ENCODE measurements at places on chromosomes 4 and X.

DNA sequence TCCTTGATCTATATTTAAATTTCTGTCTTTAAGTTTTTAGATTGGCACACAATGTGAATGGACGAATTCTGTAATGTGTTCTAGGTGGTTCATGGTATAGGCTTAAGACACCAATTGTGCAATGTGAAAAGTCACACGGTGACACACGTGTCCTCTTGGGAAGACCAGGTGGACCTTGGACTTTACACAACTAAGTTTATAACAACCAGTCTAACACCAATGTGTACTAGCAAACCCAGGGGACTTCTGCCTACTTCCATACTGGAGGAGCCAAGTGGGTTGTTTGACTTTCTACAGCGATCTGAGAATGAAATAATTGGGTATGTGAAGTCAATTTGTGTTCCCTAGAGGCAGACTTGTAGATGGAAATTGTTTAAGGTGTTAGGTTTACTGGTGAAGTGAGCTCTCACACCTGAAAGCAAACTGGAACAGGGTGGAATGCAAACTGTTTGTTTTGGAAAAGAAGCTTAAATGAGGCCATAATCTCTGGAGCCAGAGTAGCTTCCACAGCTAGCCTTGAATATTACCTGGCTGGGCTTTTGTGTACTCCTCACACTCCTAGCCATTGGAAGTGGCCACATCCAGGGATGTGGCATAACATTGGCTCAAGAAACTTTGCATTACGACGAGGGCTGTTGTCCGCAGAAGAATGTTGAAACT is 45.9 kb upstream of the WDR1 start:
- no peak for DNase-seq

GRCh38 chrX:30615229-30615628 is 37.7 kb upstream of the TASL start:
- DNase-seq, result no peak

GRCh38 chrX:53078943-53079342 is 3.2 kb upstream of the TSPYL2 start:
- no peak for DNase-seq

DNA sequence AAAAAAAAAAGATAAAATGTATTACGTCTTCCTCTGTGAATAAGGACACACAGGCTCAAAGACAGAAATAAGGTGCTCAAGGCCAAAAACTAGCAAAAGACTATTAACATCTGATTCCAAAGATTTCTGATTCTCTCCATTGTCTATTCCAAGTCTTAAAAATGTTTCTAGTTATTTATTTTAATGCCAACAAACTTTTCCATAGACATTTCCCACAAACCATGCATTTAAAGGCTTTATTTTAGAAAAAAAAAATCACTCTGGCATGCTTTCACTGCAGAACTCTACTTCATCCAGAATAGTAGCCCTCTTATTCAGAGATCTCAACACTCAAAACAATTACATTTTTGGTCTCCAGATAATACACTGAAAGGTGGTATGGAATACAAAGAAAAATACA is 545.0 kb upstream of the TENM3 start:
- no peak for DNase-seq

DNA sequence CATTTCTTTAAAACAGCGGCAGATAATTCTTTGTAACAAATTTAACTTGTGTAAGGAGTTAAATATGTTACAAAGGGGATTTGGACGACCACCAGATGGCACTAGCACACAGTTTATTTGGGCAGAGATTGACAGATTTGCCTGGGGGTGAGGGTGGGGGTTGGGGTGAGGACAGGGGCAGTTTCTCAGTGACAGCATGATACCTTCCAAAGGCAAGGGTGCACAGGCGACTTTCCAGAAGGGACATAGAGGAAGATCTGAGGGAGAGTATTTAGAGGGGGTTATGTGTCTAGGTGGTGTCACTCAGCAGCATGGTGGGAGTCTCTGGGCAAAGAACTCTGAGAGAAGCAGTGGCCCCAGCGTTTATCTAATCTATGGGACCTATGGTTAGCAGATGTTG is 9.6 kb upstream of the TMA16 start:
- DNase-seq, result no peak

GRCh38 chr4:95220205-95221175 is 328.3 kb downstream of the UNC5C start:
- no peak for DNase-seq

DNA sequence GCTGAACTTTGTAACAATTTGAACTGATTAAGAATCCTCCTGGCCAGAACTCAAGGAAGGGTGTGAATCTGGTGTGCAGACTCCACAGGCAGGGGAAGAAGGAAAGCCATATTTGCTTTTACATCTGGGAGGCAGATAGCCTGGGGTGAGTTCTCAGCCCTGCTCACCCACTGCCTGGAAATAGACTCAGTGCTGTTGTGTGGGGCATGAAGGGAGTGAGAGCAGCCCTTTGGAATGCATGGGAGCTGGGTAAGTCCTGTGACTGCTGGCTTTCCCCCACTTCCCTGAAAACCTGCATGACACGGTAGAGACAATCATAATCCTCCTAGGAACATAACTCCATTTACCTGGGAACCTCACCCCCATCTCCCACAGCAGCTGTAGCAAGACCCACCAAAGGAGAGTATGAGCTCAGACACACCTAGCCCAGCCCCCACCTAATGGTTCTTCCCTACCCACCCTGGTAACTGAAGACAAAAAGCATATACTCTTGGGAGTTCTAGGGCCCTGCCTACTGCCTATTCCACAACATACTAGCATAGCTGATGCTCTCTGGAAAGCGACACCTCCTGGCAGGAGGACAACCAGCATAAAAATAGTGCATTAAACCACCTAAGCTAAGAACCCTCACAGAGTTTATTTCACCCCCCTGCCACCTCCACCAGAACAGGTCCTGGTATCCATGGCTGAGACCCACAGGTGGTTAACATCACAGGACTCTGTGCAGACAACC is 59.3 kb upstream of the UBQLN2 start:
- no peak for DNase-seq

- DNase-seq, result no peak
Measured at GRCh38 chrX:20438871-20439526, 172.3 kb upstream of the RPS6KA3 start.

DNA sequence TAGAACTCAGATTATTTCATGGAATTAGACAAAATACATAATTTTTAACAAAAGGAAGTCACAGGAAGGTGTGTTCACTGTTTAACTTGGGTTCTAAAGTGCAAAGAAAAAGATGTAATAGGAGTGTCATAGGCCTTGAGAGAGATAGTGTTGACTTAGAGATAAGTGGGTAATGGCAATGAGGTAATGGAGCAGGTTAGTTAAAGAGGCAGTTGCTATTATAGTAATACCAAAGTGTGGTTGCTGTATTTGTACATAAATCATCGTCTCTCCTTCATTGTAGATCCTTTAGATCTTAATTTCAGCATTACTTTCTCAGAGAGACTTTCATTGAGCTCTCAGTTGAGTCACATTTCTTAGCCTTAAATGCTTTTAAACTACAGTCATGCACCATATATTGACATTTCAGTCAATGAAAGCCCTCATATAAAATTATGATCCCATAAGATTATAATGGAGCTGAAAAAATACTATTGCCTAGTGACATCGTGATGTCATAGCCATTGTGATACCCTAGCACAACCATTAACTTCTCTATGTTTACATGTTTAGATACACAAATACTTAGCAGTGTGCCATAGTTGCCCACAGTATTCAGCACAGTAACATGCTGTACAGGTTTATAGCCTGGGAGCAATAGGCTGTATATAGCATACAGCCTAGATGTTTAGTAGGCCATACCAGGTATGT is 245.4 kb downstream of the ADGRL3 start:
- no peak for DNase-seq

- DNase-seq, result no peak
Measured at GRCh38 chr4:158836828-158837449, 68.1 kb downstream of the FNIP2 start.

GRCh38 chr4:149706942-149707341 is 108.7 kb downstream of the IQCM start:
- DNase-seq, result no peak

DNA sequence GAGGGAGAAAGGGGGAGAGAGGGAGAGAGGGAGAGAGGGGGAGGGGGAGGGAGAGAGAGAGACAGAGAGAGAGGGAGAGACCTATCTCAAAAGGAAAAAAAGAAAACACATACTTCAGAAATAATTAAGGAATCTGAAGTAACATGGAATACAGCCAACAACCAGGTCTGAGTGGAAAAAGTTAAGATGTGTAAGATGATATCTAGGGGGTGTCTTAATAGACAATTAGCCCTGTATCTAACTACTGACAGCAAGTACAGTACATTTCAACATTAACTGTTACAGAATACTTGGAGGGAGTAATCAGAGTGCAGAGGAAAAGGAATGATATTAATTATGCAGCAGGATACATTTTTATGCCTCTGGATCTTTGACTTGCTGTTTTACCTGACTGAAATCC is 22.4 kb downstream of the NUP54 start:
- DNase-seq, result no peak

GRCh38 chrX:72045552-72046277 is 86.0 kb downstream of the RTL5 start:
- DNase-seq, result no peak

DNA sequence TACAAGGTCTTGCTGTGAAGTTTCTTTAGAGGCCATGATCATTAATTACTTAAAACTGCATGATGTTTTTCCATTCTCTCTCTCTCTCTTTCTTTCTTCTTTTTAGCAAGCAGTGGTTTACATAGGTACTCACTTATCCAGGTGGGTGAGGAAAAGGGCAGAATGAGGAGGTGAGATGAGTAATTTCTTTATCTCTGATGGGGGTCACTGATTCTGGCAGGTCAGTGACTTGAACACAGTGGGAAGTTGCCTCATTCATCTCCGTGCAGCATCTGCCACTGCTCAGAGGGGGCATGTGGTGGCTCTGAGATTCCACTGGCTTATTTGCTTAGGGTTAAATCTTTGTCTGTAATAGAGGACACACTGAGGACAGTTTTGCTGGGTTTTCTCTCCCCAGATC is 62.6 kb downstream of the FAM114A1 start:
- DNase-seq, result no peak

DNA sequence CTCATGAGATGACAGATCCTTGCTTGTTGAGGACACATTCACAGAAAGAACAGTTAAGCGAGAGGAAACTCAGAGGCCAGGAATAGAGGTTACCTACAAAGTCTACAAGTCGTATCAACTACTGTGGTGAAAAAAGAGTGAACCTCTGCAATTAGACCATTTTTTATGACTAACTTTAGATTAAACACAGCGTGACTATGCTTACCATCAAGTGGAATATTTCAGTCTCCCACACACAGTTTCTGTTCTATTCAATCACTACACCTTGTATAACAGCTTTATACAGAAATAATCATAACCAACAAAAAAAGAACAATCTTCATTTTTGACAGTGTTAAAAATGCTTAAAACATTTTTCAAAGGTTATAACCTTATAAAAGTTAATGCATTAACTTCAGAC is 46.6 kb downstream of the ADAMTS3 start:
- no peak for DNase-seq

DNA sequence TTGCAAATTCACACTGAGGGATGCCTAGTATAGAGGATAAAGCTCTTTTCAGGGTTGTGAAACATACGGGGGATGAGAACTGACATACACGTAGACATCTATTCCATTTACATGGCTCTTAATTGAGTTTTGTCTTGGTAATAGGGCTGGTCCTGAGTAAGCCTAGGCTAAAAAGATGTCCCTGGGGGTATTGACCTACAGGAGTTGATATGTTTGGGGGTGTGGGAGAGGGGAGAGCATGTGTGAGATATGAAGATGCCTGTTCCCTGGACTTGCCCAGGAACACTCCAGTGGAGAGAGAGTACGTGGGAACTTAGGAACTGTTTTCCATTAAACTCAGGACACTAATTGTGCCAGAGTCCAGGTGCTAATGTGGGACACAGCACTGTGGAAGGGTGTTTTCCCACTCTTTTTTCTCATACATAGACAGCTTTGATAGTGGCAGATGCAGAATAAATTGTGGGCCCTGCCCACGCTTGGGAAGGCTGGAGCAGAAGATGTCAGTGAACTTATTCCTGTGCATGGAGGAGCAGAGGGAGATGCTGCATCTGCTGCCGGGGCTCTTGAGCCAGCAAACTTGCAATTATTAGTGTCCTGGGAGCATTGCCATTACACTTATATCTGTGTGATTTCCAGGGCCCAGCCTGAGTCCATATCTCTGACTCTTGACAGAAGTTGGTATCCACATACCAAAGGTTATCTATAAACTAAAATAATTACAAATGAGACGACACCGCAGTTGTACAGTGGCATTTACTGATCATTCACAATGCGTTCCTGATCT is 20.7 kb downstream of the SYNPO2 start:
- DNase-seq, result no peak

DNA sequence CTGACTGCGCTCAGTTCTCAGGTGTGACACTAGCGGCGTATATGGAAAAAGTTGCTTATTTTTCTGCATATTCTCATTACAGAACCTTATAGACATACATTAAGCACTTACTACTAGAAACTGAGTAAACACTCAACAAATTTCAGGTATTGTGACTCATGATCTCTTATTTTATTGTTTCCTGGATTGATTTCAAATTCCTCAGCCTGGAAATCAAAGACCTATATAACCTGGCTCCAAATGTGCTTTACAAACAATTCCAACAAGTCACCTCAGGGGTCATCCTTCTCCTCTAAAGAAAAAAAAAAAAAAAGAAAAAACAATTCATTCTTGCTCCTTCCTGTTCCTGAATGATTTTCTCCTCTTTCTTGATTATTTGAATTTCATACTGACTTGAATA is 152.3 kb downstream of the ADAM29 start:
- no peak for DNase-seq

DNA sequence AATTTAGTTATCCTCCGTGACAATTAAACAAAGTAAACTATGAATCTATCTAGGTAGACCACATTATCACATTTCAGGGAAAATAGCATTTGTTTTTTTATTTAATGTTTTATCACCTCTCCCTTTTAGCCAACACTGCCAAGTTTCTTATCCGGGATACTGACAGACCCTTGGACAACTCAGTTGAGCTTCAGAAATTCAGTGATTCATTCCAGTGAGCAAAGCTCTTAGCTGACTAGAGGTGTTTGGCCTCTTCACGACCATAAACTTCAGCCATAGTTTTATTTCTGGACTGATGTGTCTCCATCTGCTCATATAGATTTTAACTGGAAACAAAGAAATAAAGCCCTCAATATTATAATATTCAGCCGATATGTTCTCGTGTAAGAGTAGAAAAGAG is 15.2 kb downstream of the SLITRK2 start:
- DNase-seq, result no peak

DNA sequence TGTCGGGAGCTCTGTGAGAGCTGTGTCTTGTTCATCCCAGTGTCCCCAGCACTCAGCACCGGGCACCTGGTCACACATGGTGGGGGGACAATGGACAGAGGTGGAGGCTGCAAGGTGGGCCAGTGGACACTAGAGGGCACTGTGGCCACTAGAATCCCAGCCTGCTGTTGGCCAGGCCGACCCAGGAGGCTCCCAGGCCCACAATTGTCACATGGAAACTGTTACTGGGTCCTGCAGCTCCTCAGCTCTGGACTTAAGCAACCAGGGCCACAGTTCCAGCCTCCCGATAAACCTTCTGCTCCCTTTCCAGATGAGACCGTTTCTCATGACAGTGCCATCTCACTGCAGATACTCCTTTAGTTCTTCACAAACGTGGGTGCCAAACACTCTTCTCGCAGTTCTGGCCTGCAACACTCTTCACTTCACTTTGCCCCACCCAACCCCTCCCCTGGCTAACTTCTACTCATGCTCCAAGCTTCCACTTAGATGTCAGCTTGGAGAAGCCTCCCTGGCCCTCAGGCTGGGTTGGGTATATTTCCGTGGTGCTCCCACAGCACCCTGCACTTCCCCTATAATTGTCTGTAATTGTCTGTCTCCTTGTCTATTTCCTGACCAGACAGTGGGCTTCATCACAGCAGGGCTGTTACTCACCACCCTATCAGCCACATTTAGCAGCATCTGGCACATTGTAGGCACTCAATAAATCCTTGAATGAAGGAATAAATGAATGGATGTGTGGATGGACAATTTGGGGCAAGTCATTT is 3.5 kb upstream of the IQSEC2 start:
- DNase-seq, result peak; percentile 73

Data from Right ventricle myocardium superior (tissue), 1 donor.